ENCODE measurements at places on chromosomes 2 and 18.

GRCh38 chr2:177298191-177298590, 33.7 kb upstream of the NFE2L2 start:
- DNase-seq, result no peak

DNA sequence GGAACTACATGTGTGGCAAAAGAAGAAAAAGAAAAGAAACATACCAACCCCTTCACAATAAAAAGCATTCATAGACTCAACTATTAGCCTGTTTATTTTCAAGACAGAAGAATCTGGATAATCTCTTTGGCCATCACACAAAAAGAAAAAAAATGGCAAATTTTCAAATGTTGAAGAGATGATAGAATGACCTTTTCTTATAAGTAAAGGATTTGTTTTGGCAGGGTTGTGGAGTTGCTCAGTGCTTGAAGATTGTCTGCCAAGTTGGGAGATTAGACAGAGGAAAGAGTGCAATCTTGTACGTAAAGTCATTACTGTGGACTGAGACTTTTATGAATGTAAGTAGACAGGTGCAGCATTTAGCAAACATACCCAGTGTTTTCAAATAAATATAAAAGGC, 18.5 kb upstream of the FAM171B start:
- no peak for DNase-seq

GRCh38 chr2:130336150-130336876, 6.4 kb upstream of the IMP4 start:
- no peak for DNase-seq

- DNase-seq, result no peak
These were observed 264.8 kb upstream of the RND3 start for GRCh38 chr2:150752229-150752628.

DNA sequence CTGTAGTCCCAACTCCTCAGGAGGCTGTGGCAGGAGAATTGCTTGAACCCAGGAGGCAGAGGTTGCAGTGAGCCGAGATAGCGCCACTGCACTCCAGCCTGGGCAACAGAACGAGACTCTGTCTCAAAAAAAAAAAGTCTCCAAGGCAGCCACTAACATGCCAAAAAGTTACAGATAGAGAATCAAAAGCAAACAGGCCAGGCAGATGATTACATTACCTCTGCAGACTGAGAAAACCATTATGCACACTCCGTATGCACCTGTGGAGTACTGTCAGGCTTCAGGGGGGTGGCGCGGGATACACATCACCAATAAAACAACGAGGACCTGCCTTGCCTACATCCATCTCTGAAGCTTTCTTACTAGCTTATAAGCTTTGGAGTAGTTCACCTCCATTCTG, 10.3 kb downstream of the STAM2 start:
- no peak for DNase-seq

- no peak for DNase-seq
These were observed 3.7 kb upstream of the GKN1 start for GRCh38 chr2:68970566-68971265.

DNA sequence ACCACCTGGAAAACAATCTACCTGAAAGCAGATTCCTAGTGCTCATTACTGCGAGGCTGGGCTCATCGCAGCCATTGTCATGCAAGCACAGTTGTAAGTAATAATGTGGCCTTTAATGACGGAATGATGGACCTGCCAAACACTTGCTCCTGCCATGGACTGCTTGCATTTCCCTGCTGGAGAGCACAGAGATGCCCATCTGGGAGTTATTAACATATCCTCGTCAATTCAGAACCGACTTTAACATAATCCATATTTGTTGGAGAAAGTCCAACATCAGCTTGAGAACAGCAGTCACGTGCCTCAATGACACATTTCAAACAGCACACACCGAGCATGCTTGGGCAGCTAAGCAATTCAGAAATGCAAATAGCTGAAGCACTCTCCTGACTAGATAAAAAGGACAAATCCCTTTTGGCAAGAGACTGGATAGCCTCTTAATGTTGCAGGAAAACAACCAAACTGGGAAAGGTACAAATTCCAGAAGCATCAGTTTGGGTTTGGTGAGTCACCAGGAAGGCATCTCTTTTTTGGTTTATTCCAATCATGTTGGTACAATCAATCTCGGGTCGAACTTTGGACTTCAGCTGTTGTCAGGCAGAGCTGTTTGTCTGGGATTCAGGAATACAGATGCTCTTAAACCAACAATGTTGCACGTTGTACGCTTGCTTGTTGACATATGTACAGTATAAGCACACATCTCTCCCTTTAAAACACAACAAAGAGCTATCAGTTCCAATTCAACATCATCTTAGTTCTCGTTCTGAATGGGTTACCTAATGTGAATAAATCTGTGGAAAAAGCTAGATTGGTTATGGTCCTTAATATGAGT, 395.8 kb downstream of the LNPK start:
- peak; percentile 41 for DNase-seq

DNA sequence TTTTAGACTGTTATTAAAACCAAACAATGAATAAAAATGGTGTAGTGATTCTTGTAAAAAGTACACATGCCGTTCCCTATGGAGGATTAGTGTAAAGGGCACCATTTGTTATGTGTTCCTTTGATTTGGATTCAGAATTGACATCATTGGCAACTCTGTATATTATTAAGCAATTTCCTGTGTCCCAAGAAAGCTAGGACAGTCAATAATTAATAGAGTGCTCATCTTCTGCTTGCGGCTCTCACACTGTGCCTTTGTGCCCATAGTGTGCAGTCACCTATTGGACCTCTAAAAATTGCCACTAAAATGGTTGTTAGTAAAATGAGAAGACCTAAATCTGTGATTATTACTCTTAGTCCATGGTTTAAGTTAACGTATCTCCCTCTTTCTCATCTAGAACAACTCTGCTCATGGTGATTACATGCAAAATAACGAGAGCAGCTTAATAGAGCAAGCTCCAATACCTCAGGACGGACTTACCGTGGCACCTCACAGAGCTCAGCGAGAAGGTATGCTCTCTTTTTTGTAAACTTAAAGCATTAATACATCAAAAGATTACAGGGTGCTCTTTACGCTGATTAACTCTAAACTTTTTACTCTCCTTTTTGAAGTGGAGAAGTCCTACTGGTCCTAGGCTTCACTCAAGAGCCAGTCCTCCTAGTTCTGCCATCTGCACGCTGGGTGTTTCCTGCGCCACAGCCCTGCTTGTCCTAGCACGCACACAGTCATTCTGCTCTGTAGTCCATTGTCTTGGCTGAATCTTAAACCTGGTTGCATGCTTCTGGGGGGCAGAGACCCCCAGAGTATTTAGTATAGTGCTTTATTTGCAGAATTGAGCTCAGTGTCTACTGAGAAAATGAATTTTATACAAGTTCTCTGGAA, 16.7 kb downstream of the ZCCHC2 start:
- no peak for DNase-seq

- DNase-seq, result no peak
These were observed 259.1 kb upstream of the RBMS1 start for GRCh38 chr2:160752475-160753330.

- no peak for DNase-seq
These were observed 177.9 kb downstream of the CYRIA start for GRCh38 chr2:16487686-16488085.

DNA sequence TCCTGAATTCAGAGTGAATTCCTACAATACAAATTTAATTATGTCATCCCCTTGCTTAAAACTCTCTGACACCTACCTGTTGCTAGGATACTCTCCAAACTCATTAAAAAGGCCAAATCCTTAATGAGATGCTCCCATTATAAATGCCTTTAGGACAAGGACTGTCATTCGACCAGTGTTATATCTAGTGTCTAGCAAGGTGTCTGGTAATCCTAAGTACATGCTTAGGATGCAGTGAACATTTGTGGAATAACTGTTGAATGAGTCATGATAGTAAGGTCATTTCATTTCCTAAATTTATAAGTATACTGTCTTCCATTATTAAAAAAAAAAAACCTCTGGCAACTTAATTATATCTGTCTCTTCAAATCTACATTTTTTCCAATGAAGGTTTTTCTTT, 588.9 kb upstream of the NRXN1 start:
- DNase-seq, result no peak

DNA sequence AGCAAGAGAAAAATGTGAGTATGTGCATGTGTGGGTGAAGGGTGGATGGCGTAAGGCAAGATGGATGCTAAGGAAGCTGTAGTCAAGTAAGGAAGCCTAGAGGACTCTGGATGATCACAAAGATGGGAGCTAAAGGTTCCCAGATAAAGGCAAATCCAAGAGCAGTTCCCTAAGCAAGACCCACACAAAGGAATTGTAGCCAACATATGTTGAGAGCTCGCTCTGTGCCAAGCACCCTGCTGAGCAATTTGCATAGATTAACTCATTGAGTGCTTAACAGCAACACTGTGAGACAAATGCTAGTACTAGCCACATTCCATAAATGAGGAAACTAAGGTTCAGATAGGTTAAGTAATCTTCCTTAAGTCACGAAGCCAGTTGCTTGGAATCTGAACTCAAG, 132.6 kb downstream of the C1D start:
- no peak for DNase-seq

- DNase-seq, result no peak
These were observed 23.9 kb upstream of the CAVIN2 start for GRCh38 chr2:191870744-191871143.

DNA sequence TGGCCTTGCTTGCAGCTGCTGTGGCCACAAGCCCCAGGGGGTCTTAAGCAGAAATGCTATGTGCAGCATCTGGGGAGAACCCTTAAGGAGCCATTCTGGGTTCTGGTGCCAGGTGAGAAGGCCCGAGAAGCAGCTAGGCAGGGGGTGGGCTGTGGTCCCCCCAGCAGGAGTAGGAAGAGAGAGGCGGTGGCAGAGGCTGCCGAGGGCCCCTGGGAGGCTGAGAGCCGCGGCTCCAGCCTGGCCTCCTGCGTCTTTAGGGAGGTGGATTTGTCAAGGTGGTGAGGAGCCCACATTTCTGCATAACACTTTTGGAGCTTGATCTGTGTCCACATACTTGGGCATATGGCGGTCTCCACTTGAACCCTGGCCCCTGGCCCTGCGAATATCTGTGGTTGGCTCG, 196.5 kb downstream of the TWIST2 start:
- DNase-seq, result no peak

DNA sequence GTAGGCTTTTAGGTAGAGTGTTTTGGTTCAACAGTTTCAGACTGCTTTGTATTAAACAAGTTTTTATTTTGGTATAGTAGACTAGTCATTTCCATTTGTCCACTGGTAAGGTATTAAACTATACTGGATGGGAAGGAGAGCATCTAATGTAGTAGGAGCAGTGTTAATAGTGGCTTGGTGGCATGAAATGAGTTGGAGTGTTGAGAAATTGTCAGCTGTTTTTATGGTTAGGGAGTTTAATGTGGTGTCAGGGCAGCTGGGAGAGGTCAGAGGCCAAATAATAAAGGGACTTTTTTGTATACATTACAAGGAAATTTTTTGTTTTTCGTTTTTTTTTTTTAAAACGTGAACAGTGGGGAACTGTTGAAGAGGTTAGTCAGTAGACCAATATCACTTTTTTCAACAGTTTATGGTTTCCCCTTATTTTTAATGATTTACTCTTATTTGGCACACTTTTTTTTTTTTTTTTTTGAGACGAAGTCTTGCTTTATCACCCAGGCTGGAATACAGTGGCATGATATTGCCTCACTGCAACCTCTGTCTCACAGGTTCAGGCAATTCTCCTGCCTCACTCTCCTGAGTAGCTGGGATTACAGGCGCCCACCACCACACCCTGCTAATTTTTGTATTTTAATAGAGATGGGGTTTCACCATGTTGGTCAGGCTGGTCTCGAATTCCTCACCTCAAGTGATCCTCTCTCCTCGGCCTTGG, 21.2 kb downstream of the ACTR3 start:
- no peak for DNase-seq

DNA sequence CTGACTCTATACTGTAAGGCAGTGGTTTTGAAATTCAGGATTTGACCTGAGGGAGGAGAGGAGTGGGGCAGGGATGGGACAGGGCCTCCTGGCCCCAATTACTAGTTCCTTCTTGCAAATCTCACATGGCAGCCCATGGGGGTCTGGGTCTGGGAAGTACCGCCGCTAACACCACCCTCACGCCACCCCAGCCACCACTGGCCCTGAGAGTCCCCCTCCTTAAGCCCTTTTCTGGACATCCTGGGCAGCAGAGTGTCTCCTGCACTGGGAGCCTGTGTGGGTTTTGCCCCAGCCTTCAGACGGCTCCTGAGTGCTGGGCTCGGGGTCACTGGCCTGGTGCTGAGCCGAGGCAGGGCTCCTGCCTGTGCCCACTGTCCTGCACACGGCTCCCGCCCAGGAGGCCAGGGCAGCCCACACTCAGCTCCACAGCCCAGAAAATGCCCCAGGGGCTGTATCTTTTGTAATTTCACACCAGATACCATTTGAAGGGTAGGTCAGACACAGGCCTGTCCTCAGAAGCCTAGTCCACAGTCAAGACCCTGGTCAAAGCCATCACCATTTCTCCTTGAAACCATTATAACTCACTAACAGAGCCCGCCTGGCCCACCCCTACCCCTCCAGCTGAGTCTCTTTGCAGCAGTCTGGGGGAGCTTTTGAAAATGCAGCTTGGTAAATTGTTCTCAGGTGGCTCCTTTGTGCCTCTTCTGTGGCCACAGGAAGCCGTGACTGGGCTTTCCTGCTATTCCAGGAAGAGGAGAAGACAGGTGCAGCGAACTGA, 55.1 kb downstream of the CYP27C1 start:
- DNase-seq, result no peak

DNA sequence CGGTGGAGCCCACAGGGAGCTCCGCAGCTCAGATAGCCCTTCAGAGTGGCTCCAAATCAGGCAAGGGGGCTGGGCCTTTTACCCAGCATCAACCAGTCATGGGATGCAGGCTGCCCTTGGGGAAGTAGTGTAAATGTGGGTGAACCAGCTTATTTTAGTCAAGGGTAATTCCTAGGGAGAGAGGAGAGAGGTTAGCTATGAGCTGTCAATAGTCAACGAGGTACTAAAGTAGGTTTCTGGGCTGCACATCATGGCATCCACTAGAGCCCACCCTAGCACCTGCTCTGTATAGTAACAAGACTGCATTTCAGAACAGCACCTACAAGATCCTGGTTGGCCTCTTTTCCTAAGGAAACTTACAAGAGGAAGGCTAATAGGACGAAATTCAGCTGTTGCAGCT, 9.5 kb upstream of the MCM6 start:
- DNase-seq, result no peak

DNA sequence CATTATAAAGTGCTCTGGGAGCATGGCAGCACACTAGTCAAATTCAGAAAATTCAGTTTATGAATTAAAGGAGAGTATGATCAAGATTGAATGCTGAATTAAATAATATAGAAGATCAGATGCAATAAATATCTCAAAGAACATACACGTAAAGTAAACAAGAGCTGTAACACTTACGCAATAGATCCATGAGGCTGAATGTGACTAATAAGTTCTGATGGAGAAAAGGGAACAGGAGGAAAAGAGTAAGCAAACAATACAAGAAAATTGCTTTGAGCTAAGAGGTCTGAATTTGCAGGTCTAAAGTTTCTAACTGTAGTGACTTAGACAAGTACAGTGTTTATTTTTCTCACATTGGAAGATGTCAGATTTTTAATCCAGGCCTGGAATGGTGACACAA, 646.7 kb upstream of the ZNF804A start:
- no peak for DNase-seq

Data from mucosa of gallbladder (tissue), 1 donor.